ENCODE measurements at places on chromosomes 5 and 9.

- DNase-seq = no peak
Measured at GRCh38 chr9:89883401-89884341, 278.9 kb downstream of the GADD45G start.

- peak; percentile 86 for DNase-seq
Measured at GRCh38 chr9:29564564-29564963, 1991.3 kb upstream of the C9orf72 start.

- DNase-seq = no peak
Measured at GRCh38 chr5:96870094-96871026, 5.9 kb upstream of the ERAP2 start.

GRCh38 chr5:137825165-137825564 is 42.5 kb upstream of the MYOT start:
- DNase-seq = no peak

GRCh38 chr5:38595132-38595745 is 38.8 kb upstream of the LIFR start:
- DNase-seq = peak; percentile 49

DNA sequence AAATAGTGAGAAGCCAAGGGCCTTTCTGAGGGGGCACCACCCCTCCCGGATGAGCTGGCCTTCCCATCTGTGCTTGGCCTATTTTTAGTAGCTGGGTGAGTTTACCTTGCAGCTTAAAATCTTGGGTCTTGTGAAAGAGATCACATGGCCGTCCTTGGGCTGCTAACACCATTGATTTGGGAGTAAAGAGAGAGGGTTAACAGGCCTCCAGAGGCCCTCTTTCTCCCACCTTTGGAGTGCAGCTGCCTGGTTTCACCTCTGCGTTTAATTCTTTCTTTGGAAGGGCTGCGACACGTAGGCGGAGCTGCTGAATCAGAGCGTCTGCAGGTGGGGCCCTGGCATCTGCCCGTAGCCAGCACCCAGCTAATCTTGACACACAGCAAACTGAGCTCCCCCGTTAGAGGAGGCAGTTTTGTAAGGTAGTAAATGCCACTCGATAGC is 12.8 kb downstream of the OLFM1 start:
- no peak for DNase-seq

Data from HT1080 (cell line).